ENCODE measurements at places on chromosomes 7 and 10.
A peak's percentile ranks its signal among the peaks of the same experiment; 100 is the strongest.

- DNase-seq = peak; percentile 82
These were observed 80.5 kb upstream of the PPIF start for GRCh38 chr10:79266543-79267312.

DNA sequence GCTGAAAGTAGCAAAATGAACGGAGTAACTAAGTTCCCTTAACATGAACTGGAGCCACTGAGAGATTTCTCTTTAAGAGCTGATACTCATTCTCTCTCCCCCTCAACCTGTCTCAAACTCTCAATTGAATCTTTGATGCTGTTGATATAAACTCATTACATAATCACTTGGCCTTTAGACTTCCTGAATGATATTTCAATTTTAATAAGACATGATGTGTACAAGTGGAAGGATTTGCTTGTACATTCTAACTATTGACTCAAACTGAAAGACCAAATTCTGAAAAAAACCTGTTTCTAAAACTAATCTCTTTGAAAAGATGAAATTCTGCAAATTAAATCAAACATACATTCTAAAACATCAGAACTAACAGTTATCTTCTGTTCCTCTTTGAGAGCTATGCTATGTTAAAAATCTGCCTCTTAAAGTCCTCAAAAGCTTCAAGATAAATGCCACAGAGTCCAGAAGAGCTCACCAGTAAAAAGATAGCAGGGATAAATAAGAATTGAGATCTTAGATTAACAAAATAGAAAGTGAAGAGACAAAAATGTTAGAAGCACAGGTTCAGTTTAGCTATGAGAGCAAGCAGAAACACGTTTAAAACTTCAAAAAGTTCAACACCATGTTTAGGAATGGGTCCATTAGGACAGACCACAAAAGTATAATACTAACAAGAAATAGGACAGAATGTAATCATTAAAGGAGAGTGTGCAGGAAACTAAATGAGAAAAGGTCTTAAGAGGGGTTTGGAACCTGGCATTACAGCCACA, 46.1 kb downstream of the TNPO3 start:
- no peak for DNase-seq

DNA sequence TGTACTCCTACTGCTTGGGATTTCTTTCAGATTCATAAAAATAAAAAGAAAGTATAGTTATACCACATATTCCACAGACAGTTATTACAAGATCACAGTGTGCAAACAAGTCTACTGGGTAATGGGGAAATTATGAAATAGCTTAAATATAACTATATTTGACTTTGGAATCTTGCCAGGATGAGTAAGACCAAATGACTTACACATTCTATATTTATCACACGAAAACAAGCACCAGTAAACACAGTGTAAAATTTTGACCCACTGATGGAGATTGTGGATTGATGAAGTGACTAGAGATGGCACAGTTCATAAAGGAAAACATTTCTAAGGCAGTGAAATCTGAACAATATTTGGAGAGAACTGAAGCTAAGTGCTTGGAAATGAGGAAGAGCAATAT, 339.7 kb downstream of the THSD7A start:
- DNase-seq = no peak

GRCh38 chr10:48447356-48448215, 141.1 kb downstream of the MAPK8 start:
- no peak for DNase-seq

GRCh38 chr7:47197486-47197885, 384.4 kb downstream of the TNS3 start:
- no peak for DNase-seq

- no peak for DNase-seq
These were observed 8.1 kb downstream of the TTYH3 start for GRCh38 chr7:2639695-2640481.

DNA sequence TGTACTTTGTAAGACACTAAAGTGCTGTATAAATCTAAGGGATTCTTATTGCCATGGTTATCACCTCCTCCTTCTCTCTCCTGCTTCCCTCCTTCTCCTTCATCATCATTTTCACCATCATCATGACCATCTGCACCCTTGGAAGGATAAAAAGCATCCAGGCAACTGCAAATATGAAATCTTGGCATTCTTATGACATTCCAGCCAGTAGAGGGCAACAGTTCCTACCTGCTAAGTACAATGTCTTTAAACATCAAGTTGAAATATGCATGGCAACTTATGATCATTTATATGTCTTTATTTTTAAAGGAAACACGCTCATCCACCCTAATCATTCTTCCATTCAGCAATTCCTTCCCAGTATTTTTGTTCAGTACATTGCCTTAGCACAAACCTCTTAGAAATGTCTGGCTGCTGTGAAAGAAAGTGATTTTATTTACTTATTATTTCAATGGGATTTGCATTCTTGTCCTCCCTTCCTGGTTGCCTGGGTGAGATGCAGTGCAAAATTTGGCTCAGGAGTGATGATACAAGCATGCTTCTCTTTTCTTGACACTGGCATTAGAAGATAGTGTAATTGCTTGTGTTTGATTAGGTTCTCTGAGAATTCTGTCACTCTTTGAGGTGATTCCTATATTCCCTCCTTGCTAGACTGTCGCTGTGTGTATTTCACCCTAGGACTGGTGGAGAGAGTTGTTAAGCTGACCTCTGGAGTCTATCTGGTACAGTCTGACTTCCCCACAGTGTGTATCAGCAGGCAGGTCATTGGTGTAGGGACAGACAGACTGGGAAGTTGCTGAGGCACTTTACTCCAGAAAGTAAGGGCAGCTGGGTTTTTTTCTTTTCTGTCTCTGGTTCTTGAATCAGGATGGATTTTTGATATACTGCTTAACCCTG, 188.5 kb upstream of the BMPER start:
- DNase-seq = no peak

DNA sequence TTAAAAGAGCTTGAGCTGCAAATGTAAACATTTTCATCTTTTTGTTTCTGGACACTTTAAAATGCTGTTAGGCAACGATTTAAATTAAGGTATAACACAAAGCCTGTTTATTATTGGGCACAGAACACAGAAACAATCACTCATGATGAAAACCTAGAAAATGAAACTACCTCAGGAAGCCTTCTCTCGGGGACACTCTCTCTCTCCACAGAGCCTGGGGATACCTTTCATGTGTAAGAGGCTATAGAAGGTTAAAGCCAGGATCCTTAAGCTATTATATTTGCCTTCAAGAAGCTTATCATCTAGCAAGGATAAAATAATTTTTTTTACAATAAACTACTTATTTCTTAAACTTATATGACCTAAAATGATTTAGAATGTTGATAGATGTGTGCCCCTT, 194.1 kb downstream of the SKAP2 start:
- DNase-seq = no peak

DNA sequence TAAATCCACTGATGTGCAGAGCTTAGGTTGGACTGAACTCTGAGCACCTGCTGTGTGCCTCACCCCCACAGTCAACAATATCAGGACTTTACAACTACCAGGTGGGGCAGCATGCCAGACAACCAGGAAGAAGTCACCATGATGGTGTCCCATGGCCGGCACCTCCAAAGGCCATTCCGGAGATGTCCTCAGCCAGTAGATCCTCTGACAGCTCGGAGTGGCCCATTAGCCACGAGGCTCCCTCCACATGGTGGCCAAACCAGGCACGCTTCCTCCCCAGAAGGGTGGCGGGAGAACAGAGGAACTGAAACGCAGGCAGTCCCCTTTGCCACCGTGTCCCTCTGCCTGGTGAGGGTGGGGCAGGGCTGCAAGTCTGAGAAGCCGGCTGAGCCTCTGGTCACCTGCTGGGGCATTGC, 390.0 kb downstream of the TNS3 start:
- no peak for DNase-seq
